ENCODE measurements at places on chromosomes 16 and 17.

DNA sequence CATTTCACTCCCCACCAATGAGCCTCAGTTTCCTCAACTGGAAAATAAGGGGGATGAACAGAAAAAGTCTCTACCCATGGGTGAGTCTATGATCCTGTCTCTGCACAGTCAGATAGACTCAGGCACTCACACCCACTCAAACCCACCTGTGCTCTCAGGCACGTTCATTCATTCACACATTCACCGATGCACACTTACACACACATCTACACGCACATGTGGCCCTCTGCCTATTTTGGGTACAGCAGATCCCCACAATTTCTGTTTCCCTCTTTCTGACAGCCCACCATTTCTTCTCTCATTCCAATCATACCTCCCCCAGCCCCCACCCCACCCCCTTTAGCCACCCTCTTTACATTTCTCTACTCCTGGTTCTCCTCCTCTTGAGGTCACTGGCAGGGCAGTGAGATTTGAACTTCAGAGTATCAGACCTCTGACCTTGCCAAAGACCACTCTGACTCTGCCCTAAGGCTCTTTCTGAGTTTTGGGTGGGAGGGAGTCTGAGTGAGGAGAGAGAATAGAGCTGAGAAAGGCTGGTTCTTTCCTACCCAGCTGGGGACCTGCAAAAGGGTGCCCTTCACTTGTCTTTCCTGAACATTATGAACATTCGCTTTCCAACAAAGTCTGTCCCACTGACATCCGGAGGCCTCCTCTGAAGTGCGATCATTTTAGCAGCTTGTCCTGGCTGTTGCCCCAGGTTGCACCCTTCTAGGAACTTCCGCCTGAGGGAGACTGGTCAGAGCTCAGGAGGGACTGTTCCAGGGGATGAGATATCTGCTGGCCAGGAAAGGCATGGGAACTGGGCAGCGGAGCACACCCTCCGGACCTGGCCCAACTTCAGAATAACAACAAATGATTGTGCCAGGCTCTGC lies 10.1 kb upstream of the COL1A1 start:
- H3K36me3 ChIP-seq = no peaks in the 10 kb centered on the region
- DNase-seq = peak; percentile 67
- peaks cover 3% of the 10 kb centered on the region for H3K4me1 ChIP-seq
- H3K27me3 ChIP-seq = no peaks in the 10 kb centered on the region

GRCh38 chr16:29770250-29770929 lies 7.7 kb upstream of the ZG16 start:
- no peaks in the 10 kb centered on the region for H3K4me1 ChIP-seq
- H3K4me3 ChIP-seq = no peak overlapping the region
- no peak overlapping the region for H3K27ac ChIP-seq

- no peak for DNase-seq
- H3K4me3 ChIP-seq = no peak overlapping the region
- H3K27ac ChIP-seq = no peak overlapping the region
- H3K27me3 ChIP-seq = peaks cover 2% of the 10 kb centered on the region
Measured at GRCh38 chr17:68585643-68586042, 15.5 kb downstream of the FAM20A start.

DNA sequence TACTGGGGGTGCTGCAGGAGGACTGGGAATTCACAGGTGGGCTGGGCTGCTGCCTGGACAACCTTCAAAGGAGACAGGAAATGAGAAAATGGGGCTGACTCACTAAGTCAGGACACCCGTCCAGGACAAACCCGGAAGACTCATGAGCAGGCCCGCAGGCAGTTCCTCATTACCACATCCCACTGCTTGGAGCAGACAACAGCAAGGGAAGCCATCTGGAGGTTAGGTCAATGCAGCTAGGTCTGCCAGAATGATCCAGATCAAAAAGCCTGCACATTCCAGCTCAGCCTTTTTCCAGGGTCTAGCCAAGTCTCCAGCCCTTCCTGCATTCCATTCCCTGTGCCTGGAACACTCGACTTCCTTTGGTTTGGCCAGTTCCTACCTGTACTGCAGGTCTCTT lies 536.5 kb upstream of the CDH11 start:
- peak; percentile 52 for DNase-seq
- no peaks in the 10 kb centered on the region for H3K27me3 ChIP-seq
- H3K4me3 ChIP-seq = no peak overlapping the region

DNA sequence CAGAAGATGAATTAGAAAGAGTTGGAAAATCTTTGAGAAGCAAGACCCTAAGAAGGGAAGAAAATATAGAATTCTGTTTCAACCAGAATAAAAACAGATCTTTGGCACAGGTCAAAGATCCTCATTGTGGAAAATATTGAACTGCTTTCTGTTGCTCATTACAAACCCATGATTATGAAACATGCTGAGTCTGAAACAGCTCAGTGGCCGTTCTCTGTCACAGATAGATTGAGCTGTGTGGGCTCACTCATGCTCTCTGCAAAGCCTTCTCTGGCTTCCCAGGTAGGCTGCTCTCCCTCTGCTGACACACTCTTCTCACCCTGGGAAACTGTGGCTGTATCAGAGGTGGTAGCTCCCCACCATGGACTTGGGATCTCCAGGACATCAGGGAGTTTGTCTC lies 3.4 kb upstream of the KRT38 start:
- DNase-seq = no peak
- no peaks in the 10 kb centered on the region for H3K4me1 ChIP-seq
- peaks cover 3% of the 10 kb centered on the region for H3K27me3 ChIP-seq
- H3K36me3 ChIP-seq = no peaks in the 10 kb centered on the region
- H3K4me3 ChIP-seq = no peak overlapping the region

DNA sequence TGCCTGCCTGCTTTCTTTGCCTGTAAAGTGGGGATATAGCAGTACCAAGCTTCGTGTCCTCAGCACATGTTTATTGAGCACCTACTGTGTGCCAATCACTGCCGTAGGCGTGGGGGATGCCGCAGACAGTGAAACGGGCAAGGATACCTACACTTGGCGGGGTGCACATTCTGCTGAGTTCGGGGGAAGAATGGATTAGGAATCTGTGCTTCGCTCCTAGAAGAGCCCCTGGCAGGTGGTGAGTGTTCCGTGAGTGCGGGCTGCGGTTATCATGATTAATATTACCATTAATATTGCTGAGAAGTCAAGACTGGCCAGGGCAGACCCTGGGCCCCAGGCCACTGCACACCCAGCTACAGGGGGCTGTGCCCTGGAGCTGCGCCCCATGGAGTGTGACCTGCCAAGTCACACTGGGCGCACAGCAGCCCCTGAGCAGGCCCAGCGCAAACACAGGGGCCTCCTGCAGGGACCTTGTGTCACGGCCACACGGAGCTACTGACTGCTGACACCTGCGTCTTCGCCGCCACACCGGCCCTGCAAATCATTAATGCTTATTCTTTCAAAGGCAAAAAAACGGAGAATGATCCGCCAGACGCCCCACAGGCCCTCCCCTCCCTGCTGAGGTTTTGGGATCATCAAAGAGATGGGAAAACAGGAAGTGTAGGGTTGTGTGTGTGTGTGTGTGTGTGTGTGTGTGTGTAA lies 213.4 kb upstream of the GSE1 start:
- no peaks in the 10 kb centered on the region for H3K36me3 ChIP-seq
- no peak overlapping the region for H3K27ac ChIP-seq
- no peaks in the 10 kb centered on the region for H3K27me3 ChIP-seq
- H3K4me1 ChIP-seq = no peaks in the 10 kb centered on the region
- no peak overlapping the region for H3K4me3 ChIP-seq
- DNase-seq = no peak

- no peaks in the 10 kb centered on the region for H3K4me1 ChIP-seq
- DNase-seq = no peak
- H3K36me3 ChIP-seq = no peaks in the 10 kb centered on the region
- no peak overlapping the region for H3K4me3 ChIP-seq
- no peak overlapping the region for H3K27ac ChIP-seq
Measured at GRCh38 chr16:90057738-90058173, 19.4 kb downstream of the PRDM7 start.

- H3K36me3 ChIP-seq = no peaks in the 10 kb centered on the region
- DNase-seq = no peak
Measured at GRCh38 chr16:62586128-62586862, 550.1 kb upstream of the CDH8 start.

DNA sequence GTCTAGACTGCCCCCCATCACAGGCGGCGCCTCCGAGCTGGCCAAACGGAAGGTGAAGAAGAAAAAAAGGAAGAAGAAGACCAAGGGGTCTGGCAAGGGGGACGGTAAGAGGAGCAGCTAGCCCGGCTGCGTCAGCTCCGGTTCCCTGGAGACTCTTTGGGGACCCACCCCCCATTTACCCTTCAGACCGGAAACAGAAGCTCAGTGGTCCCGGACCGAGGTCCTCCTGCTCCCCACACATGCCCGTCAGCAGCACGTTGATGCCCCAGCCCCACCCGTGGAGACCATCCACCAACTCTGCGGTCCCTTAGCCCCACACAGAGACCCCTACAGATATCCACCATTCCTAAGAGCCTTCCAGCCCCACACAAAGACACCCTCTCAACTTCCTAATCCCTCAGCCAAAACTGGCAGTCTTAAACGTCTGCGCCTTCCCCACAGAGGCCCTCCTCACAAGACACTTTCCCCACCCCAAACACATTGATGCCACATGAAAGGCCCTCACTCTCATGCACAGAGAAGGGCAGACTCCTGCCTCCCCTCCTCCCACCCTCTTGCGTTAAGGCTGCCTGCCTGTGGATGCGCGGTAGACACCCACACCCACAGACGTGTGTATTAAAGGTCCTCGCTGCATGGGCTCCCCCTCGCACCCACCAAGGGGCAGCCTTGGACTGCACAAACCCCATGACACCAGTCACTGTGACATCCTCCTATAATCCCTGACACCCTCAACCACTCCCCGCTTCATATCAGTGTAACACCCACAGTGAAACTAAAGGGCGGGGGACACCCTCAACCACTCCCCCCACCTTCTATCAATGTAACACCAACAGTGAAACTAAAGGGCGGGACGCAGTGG lies 58.2 kb upstream of the RPH3AL start:
- H3K27ac ChIP-seq = no peak overlapping the region
- H3K36me3 ChIP-seq = no peaks in the 10 kb centered on the region
- peak overlapping the region; percentile 48 for H3K4me3 ChIP-seq
- H3K4me1 ChIP-seq = no peaks in the 10 kb centered on the region
- no peaks in the 10 kb centered on the region for H3K27me3 ChIP-seq

GRCh38 chr17:68196394-68197090 lies 51.3 kb upstream of the AMZ2 start:
- no peak overlapping the region for H3K4me3 ChIP-seq
- H3K27me3 ChIP-seq = no peaks in the 10 kb centered on the region
- DNase-seq = no peak
- H3K27ac ChIP-seq = no peak overlapping the region

- H3K27ac ChIP-seq = no peak overlapping the region
- H3K4me1 ChIP-seq = no peaks in the 10 kb centered on the region
- H3K36me3 ChIP-seq = no peaks in the 10 kb centered on the region
- no peaks in the 10 kb centered on the region for H3K27me3 ChIP-seq
Measured at GRCh38 chr17:22202702-22203101, 510.4 kb downstream of the KCNJ18 start.

GRCh38 chr17:76004750-76005262 lies 4.2 kb downstream of the CDK3 start:
- H3K27ac ChIP-seq = no peak overlapping the region
- no peaks in the 10 kb centered on the region for H3K27me3 ChIP-seq
- DNase-seq = no peak
- no peaks in the 10 kb centered on the region for H3K4me1 ChIP-seq

- no peaks in the 10 kb centered on the region for H3K36me3 ChIP-seq
- H3K27ac ChIP-seq = no peak overlapping the region
- no peaks in the 10 kb centered on the region for H3K4me1 ChIP-seq
- peak; percentile 94 for DNase-seq
Measured at GRCh38 chr17:4908711-4909496, 6.0 kb upstream of the CHRNE start.

GRCh38 chr17:34371405-34372100 lies 8.5 kb upstream of the CCL1 start:
- H3K4me3 ChIP-seq = no peak overlapping the region
- no peaks in the 10 kb centered on the region for H3K27me3 ChIP-seq
- H3K27ac ChIP-seq = no peak overlapping the region

- H3K27me3 ChIP-seq = no peaks in the 10 kb centered on the region
- H3K4me3 ChIP-seq = no peak overlapping the region
- H3K27ac ChIP-seq = no peak overlapping the region
Measured at GRCh38 chr17:51398128-51398525, 137.8 kb downstream of the UTP18 start.

- H3K4me1 ChIP-seq = no peaks in the 10 kb centered on the region
- H3K27me3 ChIP-seq = no peaks in the 10 kb centered on the region
- peak overlapping the region; percentile 25 for H3K27ac ChIP-seq
- H3K4me3 ChIP-seq = peak overlapping the region; percentile 86
Measured at GRCh38 chr16:1773703-1774447, 941 bp upstream of the MRPS34 start.

DNA sequence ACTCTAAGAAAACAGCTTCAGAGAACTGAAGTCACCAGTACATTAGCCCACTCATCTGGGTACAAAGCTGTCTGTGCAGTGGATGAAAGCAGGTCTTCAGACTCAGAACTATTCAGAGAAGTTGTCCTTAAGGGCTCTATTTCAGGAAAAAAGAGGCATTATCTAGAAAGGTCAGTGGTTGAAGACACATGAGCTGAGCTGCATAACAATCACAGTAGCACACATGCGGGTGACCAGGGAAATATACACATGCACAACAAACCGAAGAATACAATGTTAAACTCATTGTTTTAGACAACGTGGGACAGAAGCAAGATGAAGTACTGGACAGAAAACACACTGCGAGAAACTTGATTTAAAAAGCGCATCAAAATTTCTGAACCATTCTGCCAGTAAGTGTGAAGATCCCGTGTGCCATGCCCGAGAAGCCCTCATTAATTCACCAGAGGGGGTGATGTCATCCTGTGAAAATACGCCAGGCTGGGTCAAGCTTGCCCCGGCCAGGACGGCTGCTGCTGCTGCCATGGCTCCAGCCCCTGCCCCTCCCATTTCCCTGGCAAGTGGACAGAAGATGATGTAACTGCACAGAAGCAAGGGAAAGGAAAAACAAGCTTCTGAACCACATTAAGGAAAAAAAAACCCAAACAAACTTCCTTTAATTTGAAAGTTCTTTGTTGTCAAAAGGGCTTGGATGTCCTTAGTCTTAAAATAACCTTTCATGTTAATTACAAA lies 10.1 kb downstream of the DYNC1LI2 start:
- peak; percentile 93 for DNase-seq
- no peaks in the 10 kb centered on the region for H3K4me1 ChIP-seq
- peak overlapping the region; percentile 80 for H3K27ac ChIP-seq
- H3K36me3 ChIP-seq = peaks cover 5% of the 10 kb centered on the region
- H3K4me3 ChIP-seq = no peak overlapping the region
- no peaks in the 10 kb centered on the region for H3K27me3 ChIP-seq

DNA sequence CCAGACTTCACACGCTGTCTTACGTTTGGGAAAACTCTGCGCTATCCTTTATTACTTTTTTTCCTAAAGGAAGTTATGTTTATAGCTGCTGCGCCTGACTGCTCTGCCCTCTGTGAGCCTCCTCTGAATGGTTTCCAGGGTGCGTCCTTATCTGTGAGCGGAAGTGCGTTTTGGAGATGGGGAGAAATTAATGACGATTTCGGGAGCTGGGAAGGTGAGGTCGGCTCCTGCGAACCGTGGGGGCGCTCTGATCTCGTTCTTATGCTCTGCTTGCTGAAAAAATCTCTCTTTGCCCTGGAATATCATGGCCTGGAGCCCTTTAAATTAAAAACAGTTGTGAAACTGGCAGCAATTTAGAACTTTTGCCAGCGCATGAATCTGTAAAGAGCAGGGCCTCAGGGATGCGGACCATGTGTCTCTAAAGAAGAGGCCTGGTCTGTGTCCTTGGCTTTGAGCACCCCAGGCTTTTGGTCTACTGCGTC lies 135.7 kb upstream of the ZFHX3 start:
- no peaks in the 10 kb centered on the region for H3K36me3 ChIP-seq
- DNase-seq = no peak
- H3K27ac ChIP-seq = no peak overlapping the region
- H3K27me3 ChIP-seq = no peaks in the 10 kb centered on the region

GRCh38 chr16:50685462-50686063 lies 4.5 kb upstream of the SNX20 start:
- DNase-seq = no peak
- H3K27ac ChIP-seq = no peak overlapping the region
- H3K27me3 ChIP-seq = no peaks in the 10 kb centered on the region
- H3K4me3 ChIP-seq = no peak overlapping the region
- no peaks in the 10 kb centered on the region for H3K4me1 ChIP-seq
- no peaks in the 10 kb centered on the region for H3K36me3 ChIP-seq
